ENCODE measurements at places on chromosomes 7 and 10.
A peak's percentile ranks its signal among the peaks of the same experiment; 100 is the strongest.

DNA sequence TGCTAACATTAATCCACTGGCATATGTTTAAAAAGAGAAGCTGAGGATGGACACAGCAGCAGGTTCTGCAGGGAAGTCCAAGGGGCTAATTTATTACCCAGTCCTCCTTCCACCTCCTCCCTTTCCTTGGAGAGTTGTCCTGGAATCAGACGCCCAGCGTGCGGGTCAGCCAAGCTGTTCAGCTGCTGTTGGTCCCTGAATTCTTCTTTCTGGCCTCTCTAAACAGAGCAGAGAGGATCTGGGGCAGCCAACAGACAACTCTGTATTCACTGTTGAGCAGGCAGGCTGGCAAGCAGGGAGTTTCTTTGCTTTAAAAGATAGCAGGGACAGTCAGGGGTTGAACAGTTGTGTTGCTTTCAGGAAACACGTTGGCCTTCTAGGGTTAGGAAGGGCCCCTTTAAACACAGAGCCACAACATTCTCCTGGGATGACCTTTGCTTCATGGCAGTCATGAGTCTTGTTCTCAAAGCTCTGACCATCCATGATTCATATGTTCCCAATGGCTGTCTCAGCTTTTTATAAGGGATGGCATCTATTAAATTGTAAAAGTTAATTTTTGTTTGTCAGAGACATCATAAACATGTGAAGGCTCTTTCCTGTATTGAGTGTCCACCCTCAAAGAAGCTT is 217.0 kb downstream of the CREB5 start:
- ATAC-seq = no peak

DNA sequence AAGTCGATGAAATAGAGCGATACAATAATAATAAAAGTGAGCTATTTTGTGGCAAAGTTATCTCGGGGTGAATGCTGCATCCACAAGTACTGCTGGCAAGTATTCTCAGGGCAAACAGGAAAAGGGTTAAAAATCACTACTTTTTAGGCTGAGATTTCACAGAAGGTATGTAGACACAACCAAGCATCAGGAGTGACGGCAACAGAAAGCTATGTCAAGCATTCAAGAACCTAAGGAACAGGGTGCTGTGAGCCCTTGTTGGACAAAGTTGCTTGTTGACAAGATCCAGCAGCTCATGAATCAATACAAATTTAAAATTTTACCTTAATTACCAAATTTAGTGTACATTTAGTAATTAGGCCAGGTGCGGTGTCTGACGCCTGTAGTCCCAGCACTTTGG is 41.2 kb upstream of the C1QL3 start:
- ATAC-seq = no peak

DNA sequence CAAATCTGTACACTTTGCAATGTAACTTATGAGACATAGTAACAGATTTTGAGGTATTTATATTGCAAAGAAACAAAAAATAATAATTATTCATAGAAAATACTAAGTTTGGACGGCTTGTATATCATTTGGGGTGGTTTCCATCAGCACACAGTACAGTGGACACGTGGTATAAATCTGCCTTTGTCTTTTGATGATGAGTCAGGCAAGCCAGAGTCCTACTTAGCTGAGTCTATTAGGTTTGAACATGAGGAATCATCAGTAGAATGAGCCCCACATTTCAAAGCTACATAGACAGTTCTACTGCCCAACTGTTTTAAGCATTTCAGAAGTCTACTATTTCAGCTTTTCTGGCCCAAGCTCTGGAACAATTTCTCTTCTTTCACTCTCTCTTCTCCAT is 803.2 kb downstream of the PHTF2 start:
- ATAC-seq = no peak

DNA sequence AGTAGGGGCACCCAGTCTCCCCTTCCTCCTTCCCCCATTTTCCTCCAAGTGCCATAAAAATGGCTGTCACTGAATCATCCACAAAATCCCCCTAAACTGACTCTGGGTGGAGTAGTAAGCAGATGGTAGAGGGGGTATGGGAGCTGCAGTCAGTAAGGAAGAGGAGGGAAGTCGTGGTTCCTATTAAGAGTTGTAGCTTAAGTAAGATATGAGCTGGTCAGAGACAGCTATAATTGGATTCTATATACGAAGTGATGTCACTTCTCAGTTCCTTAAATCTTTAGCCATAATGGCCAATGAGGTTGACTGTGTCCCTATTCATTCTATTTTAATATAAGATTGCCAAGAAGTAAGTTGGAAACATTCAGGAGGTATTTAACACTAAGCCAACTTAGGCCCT is 131.7 kb downstream of the SLC16A9 start:
- ATAC-seq = no peak

- ATAC-seq = no peak
Measured at GRCh38 chr7:44100458-44101302, 3.5 kb upstream of the AEBP1 start.

DNA sequence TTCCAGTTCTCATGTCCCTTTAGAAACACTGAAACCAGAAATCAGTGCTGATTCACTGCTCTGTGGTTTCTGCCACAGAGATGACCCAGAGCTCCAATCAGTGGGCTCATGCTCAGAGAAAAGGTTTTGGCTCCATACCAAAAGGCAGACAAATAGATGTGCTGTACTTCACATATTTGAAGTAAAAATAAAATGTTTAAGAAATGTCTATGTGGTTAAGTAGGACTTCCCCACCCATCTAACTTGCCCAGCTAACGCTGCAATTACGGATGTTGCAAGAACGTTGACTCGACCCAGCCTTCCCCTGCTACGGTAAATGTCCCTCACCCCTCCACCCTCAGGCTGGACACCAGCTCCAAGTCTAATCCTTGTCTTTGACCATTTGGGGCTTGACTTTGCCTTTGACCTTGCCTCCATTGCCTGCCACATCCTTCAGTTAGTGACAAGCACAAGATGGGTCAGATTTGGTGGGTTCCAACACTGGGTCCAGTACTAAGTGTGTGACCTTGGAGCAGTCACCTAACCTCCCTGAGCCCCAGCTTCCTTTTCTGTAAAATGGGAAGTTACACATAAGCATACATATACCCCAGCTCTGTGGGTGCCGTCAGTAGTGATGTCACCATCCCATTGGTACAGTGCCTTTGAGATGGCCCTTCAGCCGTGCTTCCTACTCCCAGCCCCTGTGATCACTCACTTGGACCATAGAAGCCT is 95.8 kb downstream of the CHST15 start:
- peak; percentile 41 for ATAC-seq

DNA sequence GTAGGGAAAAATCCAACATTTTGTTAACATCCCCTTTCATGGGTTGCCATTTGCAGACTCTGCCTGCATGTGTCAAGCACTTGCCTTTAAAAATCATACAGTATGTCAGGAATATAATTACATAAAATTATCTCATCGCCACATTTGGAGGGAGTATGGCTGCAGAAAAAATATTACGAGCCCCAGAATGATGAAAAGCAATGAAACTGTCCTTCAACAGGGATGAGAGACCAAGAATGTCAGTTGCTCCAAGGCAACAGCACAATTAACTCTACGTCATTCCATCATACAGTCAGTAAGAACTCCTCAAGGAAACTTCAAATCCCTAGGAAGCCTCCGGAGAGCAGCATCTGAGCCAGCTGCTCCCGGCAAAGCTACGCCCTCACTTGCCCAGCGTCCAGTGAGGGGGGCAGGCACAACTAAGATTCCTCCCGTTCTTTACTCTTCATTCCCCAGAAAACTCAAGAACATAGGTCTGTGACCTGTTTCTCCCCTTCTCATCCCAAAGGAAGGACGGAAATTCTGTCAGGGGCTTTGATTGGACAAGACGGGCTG is 132.9 kb downstream of the ANLN start:
- no peak for ATAC-seq

GRCh38 chr7:30896783-30897637 is 14.6 kb upstream of the AQP1 start:
- no peak for ATAC-seq

- no peak for ATAC-seq
Measured at GRCh38 chr10:118585794-118586193, 9.7 kb downstream of the PRLHR start.
